Urothelium cell line (cell line): ENCODE measurements at places on chromosomes 1 and 21.

DNA sequence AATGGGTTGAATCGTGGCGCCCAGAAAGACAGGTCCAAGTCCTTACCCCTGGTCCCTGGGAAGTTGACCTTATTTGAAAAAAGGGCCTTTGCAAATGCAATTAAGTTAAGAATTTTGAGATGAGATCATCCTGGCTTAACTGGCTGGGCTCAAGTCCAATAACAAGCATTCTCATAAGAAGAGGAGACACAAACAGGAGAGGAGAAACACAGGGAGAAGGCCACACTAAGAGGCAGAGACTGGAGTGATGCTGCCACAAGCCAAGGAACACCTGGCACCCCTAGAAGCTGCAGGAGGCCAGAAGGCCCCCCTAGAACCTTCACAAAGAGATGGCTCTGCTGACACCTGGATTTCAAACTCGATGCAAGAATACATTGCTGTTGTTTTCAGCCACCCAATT is 44.6 kb downstream of the PDPN start:
- peak; percentile 51 for DNase-seq

DNA sequence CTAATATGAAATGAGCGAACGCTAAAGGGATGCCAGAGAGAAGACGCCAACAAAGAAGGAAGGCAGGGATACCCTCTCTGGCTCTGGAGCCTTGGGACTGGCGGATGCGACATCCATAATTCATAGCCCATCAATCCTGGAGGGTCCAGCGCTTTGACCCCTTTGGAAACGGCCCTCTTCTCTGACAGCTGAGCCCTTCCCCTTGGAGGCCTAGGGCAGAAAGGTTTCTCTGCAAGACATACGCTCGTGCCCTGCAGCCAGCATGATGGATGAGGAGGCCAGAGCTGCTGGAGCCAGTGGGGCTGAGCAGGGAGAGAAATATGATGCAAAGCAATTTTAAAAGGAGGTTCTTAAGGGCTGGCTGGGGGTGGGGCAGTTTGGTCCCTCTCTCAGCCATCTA is 22.2 kb downstream of the OPTC start:
- no peak for DNase-seq

- DNase-seq, result no peak
Observed at GRCh38 chr1:163528710-163529348, 207.1 kb downstream of the NUF2 start.

DNA sequence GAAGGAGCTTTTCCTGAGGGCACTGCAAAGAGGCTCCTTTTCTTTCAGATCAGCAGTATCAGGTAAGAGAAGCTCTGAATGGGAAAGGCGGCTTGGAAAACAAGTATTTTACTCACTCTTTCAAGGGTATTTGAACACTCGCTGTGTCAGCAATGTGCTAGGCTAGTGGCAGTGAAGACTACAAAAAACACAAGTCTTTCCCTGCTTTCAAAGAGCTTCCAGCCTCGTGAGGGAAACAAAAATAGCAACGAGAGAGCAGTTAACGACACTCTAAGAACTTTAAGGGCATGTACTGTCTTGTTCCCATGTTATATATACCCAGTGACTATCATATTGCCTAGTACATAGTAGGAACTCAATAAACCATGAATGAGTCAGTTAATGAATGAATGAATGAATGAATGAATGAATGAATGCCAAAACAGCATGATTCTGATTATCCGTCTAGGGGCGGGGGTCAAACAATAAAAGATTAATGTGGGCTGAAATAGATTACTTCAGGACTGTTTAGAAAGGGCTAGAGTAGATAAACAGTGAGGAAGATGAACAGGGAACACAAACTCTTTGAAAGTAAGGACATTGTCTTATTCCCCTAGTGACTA is 14.2 kb upstream of the MCOLN3 start:
- no peak for DNase-seq

DNA sequence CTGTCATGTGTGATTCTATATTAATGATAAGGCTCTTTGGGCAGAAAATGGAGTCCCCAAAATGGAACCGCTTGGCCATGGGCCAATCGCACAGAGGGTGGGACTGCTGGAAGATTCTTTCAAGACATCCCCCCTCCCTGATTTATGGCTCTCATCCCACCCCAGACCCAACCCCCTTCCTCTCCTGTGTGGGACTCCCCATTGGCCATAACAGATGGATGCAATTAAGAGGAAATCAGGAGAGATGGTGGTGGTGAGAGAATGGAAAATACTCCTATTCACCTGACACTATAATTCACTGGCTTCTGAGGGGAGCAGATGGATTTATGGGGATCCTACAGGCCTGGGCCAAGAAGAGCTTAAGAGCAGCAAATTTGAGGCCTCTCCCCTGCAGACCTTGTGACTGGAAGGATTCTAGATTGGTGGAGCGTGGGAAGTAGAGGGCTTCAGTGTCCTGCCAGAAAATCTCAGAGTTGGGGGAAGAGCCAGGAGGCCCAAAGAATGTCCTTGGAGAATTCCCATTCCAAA is 1.7 kb downstream of the IGFN1 start:
- no peak for DNase-seq

DNA sequence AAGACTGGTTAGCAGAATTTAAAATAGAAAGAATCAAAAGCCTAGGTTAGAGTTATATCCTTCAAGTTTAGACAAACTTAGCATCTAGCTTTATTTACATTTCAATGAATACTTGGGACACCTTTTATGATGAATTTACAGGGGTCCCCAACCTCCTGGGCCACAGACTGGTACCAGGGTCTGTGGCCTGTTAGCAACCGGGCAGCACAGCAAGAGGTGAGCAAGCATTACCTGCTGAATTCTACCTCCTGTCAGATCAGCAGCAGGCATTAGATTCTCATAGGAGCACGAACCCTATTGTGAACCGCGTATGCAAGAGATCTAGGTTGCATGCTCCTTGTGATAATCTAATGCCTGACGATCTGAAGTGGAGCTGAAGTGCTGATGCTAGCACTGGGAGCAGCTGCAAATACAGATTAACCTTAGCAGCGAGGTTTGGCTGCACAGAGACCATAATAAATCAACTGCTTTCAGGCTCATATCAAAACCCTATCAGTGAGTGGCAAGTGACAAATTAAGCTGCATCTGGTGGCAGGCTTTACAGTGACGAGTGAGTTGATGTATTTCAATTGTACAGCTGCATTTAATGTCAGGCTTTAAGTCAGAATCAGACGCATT is 82.0 kb downstream of the UCHL5 start:
- no peak for DNase-seq

GRCh38 chr1:109467301-109467777 is 993 bp downstream of the SYPL2 start:
- no peak for DNase-seq

DNA sequence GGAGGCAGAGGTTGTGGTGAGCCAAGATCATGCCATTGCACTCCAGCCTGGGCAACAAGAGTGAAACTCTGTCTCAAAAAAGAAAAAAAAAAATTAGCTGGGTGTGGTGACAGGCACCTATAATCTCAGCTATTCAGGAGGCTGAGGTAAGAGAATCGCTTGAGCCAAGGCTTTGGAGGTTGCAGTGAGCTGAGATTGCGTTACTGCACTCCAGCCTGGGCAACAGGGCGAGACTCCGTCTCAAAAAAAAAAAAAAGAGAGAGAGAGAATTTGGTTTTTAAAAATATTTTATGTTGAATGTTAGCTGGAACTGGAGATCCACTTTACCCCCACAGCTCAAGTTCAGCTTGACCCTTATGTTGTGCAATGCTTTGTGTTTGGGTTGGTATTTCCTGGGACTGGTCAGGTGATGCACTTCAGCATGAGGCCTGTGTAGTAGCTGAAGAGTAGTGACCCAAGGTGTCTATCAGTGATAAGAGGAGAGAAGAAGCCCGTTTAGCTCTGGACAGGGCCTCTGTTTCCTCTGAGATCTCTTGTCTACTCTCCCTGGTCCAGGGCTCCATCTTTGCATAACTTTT is 36.8 kb upstream of the MACF1 start:
- DNase-seq, result no peak

GRCh38 chr1:11664336-11665065 is 501 bp downstream of the FBXO6 start:
- DNase-seq, result no peak

- DNase-seq, result no peak
Observed at GRCh38 chr21:36048357-36048756, 12.0 kb downstream of the SETD4 start.

- DNase-seq, result peak; percentile 89
Observed at GRCh38 chr1:12618965-12619791, 1.2 kb upstream of the DHRS3 start.

GRCh38 chr1:23403038-23403336 is 21.6 kb downstream of the TCEA3 start:
- peak; percentile 75 for DNase-seq

GRCh38 chr1:25856856-25857255 is 2.4 kb downstream of the AUNIP start:
- DNase-seq, result no peak

- DNase-seq, result no peak
Observed at GRCh38 chr1:183039985-183040447, 16.8 kb downstream of the LAMC1 start.

GRCh38 chr1:68706639-68707317 is 209.9 kb upstream of the DEPDC1 start:
- no peak for DNase-seq

DNA sequence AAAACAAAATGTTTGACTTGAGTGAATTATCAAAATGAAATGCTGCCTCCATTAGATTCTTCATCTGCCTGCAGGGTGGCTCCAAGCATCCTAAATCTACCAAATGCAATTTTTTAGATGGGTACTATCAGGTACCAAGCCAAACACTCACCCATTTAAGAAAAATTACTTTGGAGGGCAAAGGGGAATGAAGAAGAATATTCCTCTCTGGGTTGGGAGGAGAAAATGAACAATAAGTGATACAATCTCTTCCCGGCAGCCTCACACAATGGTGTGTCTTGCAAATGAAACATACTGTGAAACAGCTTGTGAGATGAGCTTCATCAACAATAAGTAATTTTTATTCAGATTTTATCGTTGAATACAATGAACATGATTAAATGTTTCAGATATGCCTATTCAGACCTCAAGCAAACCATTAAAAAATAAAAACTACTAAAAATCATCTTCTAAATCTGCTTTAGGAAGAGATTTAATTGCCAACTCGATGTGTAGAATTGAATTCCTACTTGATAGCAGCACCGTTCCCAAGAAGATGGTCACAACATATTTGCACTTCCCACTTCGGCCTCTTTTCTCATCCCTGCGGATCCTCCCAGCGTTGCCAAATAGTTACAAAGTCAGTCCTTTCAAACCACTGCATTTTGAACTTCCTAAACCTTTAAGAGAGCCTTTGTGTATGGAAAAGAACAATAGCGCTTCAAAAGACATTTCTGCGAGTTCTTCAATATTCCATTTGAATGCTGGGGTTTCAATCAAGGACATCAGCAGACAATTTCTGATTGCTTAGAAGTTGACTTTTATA is 2.7 kb downstream of the DAB1 start:
- DNase-seq, result no peak

DNA sequence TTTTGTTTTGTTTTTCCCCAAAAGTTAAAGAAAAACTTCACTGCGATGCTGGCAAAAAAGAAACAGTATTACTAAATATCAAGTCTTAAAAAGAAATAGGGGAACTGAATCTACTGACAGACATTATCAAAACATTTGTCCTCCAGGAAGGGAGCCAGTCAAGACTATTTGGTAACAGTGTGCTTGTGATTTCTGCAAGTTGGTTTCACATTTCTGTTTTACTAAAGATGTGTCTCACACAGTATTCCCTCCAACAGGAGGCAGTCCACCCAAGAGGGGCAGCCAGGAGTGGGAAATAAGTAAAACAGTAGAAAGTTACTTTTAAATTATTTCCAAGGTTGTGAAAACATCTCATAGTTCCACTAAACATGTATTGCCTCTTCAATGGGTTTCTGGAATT is 74.4 kb upstream of the SDC3 start:
- no peak for DNase-seq

GRCh38 chr1:34650800-34651199 is 104.0 kb upstream of the GJB5 start:
- no peak for DNase-seq

DNA sequence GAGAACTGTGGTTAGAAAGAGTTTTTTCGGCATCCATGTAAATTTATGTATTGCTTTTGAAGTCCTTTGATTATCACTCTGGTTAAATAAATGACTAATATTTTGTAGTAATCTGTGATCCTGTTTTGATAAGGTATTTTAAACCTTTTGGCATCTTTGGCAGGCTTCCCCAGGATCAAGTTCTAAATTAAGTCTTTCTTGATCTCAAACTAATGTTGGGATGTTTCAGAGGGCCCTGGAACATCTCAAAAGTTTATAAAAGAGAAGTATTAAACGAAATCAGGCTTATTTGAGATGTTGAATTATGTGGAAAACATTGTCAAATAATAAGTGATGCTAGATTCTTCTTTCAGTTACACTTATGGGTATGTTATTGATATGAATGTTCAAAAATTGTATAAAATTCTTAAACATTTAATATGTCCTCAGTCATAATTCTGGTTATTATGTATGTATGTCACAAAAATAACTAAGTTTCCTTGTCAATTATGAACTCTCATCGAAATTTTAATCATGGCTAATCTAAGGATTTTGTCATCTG is 36.6 kb downstream of the S100A10 start:
- no peak for DNase-seq

DNA sequence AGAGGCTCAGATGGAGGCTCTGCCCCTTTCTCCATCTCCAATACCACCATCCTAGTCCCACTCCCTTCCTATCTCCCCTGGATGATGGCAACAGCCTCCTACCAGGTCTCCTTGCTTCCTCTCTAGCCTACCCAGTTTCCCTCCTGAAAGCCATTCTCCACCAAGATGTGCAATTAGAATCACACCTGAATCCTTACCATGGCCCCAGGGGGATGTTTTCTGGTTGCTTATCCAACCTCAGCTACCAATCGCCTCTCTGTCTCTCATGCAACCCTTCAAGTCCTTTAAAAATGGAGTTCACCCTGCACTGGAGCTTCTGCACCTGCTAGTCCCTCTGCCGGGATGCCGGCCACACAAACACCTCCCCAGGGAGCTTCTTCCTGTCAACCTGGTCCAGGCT is 2.9 kb downstream of the RCAN1 start:
- DNase-seq, result no peak

GRCh38 chr1:153612755-153613331 is at the start of gene S100A16:
TSS of gene S100A16 (minus strand) at chr1:153613137. CDS start at chr1:153608151, 4,986 bp downstream.
- peak; percentile 87 for DNase-seq

DNA sequence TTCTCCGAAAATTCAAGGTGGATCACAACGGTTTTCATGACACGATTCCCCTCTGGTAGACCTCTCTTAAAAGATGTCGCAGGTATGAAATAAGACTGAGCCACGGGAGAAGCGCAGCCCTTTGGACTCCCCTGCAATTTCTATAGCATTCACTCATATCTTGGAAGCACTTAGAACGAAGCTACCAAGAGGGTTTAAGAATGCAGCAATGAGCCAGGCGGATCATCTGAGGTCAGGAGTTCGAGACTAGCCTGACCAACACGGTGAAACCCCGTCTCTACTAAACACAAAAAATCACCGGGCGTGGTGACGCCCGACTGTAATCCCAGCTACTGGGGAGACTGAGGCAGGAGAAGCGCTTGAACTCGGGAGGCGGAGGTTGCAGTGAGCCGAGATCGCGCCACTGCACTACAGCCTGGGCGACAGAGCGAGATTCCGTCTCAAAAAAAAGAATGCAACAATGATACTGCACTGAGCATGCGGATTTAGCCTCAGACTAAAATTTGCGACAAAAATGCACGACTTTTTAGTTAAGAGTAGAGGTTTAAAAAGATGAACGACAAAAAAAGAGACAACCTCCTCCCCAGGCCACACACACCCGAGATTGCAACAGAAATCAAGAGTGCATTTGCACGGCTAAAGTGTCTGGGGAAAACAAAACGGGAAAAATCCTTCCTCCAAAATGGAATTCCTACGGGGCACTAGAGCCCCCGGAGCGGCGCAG is 743 bp downstream of the TOMM20 start:
- no peak for DNase-seq
